GM10248 (cell line): ENCODE measurements at places on chromosomes 16 and 17.

DNA sequence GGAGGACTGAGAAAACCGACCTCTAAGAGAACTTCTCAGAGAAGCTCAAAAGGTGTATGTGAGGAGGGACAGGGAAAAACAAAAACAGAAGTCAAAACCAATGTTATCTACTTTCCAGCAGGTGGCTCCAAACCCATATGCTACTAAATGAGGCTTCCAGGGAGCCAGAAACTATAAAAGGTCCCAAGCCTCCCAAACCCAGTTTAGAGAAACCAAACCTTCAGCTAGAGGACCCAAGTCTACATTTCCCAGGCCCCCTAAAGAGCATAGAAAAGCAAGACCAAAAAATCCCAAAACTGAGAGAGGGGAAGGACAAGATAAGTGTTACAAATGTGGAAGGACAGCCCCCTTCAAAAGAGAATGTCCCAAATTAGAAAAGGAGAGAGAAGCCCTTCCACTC is 3.7 kb downstream of the HPR start:
- peak; percentile 29 for DNase-seq

DNA sequence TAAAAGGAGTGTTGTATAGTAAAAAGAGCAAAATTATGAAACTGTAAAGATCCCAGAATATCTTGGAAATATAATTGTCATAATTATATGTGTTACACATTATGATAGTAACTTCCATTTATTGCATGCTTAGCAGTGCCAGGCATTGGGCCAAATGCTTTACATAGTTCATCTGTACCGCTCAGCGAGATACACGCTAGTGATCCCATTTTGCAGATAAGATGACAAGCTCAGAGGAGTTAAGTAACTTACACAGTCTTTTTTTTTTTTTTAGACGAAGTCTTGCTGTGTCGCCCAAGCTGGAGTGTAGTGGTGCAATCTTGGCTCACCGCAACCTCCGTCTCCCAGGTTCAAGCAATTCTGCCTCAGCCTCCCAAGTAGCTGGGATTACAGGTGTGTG is 6.8 kb upstream of the EZH1 start:
- DNase-seq, result no peak

DNA sequence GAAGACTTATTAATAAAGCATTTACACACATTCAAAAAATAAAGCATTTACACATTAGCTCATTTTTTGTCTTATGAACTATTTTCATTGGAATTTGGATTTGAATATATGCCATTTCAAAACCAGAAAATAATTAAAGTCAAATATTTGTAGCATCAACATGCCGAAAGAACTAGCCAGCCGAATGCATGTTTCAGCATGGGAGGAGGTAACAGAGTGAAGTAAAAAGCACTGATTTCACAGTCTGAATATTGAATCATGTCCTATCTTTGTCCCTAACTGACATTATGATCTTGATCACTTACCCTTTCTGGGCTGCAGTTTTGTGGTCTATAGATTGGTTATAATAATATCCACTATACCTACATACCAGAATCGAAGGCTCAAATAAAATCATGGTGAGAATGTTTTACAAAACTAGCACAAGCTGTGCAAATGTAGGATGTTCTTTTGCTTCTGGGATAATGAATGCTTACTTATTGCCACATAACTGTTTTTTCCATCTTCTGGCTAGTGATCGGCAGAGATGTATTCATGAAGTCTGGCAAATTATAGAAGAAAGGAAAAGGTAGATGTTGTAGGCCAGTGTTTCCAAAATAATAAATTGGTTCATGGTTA is 84.7 kb downstream of the TUBD1 start:
- no peak for DNase-seq

- no peak for DNase-seq
These were observed 17.6 kb upstream of the NKD1 start for GRCh38 chr16:50530277-50531236.

- DNase-seq, result no peak
These were observed 301.8 kb downstream of the CPPED1 start for GRCh38 chr16:12501707-12502457.
